ENCODE measurements at places on chromosomes 2 and 18.

DNA sequence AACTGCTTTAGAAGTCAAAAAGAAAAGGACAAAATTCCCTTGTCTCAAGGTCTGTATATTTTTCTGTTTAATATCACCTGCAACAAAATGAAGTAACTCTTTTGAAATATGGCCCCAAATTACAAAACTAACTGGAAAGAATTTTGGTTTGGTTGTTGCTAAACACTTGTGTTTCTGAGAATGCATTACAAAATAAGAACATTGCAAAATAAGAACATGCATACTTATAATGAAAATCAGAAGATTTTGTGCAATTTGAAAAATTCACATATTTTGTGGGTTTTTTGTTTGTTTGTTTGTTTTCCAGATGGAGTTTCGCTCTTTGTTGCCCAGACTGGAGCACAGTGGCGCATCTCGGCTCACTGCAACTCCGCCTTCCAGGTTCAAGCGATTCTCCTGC lies 21.8 kb downstream of the NDUFB3 start:
- DNase-seq: no peak

DNA sequence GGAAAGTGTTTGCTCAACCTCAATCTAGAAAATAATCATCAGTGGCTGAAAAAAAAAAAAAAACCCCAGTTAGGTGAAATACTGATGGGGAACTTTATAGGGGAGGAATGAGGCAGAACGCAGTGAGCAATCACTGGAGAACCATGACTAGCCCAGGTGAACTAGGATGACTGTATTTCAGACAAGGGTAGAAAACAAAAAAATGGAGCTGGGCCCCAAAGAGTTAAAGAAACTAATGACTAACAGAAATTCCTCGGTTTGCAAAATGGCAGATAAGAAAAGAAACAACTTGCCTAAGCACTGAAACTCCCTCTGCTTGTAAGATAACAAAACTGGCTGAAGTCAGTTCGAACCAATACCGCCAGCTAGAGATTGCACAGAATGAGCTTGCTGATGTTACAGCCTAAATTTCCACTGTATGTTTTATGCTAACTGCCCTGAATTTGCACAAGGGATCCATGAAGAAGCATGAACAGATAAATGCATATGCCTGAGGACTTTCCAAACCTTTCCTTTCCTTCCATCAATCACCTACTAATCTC lies 245.9 kb downstream of the METTL4 start:
- no peak for DNase-seq

GRCh38 chr2:79369127-79369526 lies 143.7 kb upstream of the CTNNA2 start:
- no peak for DNase-seq

- DNase-seq: no peak
Observed at GRCh38 chr2:121136323-121136722, 148.7 kb downstream of the TFCP2L1 start.

- DNase-seq: no peak
Observed at GRCh38 chr2:238956676-238957075, 108.8 kb downstream of the TWIST2 start.

- no peak for DNase-seq
Observed at GRCh38 chr2:85840091-85840490, 48.7 kb downstream of the ST3GAL5 start.

DNA sequence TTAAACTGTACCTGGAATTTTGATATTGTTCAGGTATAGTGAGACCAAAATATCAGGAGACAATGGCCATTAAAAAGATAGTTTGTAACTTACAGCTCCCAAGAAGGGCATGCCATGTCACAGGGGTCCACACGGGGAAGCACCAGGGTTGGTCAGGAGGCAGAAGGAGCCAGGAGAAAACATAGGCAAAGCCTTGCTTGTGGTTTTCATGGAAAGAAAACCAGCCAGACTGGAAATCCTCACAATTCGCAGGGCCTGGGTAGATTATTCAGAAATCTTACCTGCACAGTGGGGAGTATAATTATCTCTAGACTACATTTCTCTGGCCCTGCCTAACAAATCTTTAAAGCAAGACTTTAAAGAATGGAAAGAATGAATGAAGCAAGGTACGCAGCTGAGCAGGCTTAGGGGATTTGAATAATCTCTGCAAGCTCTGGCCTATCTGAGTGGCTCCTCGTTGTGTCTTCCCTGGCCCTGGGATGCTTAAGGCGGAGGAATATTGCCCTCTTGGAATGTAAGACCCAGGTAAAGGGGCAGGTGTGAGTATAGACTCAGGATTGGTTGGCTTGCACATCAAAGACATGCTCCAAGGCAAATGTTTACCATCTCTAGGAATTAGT lies 66.9 kb upstream of the CDC42EP3 start:
- no peak for DNase-seq

GRCh38 chr2:227402959-227403358 lies 15.2 kb upstream of the SCYGR1 start:
- DNase-seq: no peak

GRCh38 chr18:13236411-13236810 lies 17.9 kb downstream of the LDLRAD4 start:
- no peak for DNase-seq

GRCh38 chr2:191148281-191148680 lies 2.5 kb downstream of the STAT4 start:
- DNase-seq: no peak

DNA sequence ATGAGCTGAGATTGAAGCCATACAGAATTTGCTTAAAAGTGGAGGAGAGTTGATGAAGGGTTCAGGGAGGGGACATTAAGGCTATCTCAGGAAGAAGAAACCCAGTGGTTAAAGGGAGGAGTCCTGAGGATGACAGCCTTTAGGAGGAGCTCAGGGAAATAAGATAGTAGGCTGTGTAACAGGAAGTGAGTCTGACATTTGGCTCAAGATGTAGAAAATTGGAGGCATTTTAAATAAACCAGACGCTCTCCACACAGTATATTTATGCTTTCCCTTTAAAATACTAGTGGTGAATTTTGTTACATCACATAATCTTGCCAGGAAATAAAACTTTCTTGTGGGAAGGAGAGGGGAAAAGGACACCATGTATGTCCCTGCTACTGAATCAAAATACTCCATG lies 11.6 kb downstream of the KCNH7 start:
- DNase-seq: no peak

- DNase-seq: no peak
Observed at GRCh38 chr2:133485868-133486267, 82.4 kb downstream of the NCKAP5 start.

- no peak for DNase-seq
Observed at GRCh38 chr2:170237572-170238120, 59.7 kb downstream of the MYO3B start.

DNA sequence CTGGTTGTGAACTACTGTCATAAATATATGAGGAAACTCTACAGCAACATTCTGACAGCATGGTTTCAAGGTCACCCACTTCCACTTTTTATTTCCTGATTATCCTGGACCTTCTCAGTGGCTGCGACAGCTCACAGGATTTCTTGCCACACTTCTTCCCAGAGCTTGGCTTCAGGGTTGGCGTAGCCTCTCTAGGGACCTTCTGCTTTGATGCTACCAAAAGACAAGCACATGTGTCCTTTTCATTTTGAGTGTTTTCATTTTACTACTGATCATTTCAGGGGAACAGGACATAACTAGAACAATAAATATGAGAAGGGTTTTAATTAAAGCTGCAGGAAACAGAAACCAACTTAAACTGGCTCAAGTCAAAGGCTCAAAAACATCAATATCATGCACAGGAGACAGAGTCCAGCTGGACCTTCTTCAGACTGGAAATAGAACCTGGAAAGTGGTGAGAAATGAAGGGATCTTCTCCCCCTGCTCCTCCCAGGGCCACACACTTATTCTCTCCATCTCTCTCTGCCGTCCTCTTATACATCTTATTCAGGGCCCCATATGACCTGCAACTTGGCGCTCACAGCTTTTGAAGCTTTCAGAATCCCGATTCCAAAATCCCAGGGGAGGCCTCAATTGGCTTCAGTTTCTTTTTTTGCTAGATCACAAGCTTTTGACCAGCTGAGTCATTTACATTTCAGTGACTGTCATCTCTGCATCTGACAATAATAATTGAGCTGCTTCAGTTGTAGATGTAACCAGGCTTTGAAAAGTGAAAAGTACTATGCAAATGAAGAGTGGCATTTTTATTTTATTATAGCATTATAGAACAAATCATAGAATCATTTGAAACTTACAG lies 9.7 kb downstream of the VIT start:
- no peak for DNase-seq

DNA sequence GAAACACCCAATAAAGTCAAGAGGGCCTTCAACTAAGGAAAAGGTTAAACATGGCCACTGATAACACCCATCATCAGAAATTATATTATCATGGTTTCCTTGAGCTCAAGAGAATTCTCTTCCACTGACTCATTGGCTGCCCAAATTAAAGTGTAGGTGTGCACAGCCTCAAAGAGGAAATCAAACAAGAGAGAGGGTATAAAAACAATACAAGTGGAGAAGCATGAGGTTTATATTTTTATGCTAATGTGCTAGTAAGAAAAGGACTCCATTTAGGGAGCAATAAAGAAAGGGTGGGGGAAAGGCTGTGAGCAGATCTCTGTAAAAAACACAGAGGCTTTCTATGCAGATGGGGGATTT lies 168.8 kb upstream of the VRK2 start:
- DNase-seq: no peak

DNA sequence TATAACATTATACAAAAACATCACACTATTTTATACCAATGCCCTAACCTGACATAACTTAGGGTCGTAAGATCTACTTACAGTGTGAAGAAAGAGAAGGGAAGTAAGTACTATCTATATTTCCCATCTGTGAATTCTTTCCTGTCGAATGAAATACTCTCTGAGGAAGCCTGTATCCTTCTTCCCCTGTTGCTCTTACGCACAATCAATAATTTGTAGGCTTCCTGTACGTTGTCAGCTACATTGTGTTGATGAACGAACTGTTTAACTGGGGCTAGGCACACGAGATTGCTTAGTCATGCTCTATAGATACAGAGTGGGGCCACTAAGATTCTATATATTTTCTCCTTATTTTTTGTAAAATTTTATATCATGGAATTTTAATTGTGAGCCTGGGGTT lies 1125.0 kb upstream of the CELF4 start:
- DNase-seq: no peak

DNA sequence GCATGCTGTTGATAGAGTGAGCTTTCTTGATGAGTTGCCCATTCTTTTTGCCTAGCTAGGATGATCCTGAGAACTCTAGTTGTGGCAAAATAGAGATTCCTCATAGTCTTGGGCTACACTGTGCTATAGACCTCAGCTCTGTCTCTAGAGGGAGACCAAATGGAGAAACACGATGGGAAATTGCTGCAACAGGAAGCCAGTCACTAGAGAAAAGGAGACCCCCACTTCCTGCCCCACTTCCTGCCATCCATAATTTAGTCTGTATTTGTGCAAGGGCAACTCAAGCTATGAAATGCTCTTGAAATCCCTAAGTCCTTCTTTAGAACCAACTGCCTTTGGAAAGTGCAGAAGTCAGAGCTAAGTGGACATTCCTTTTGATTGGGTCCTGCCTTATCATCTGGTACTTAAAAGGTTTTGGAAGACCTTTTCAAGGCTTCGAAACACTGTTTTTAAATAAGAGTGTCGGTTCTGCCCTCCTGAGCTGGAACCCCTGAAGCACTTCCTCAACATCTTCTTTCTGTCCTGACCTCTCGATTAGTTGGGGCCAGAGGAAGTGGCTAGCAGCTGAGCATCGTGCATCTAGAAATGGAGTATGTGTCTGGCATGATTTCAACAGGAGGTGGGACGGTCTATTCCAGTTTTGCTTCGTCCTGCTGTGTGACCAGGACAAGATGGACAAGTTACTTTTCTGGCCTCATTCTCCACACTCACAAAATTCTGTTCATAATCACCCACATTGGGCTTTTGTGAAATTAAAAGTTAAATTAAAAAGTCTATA lies 8.6 kb upstream of the KCNE4 start:
- DNase-seq: no peak

GRCh38 chr2:166518634-166519390 lies 24.8 kb upstream of the SCN7A start:
- DNase-seq: no peak

GRCh38 chr2:112242384-112242783 lies 12.5 kb downstream of the ZC3H8 start:
- DNase-seq: no peak

- DNase-seq: no peak
Observed at GRCh38 chr18:46332286-46332801, 228.2 kb downstream of the HAUS1 start.

GRCh38 chr2:215507836-215508235 lies 72.0 kb upstream of the FN1 start:
- DNase-seq: no peak

DNA sequence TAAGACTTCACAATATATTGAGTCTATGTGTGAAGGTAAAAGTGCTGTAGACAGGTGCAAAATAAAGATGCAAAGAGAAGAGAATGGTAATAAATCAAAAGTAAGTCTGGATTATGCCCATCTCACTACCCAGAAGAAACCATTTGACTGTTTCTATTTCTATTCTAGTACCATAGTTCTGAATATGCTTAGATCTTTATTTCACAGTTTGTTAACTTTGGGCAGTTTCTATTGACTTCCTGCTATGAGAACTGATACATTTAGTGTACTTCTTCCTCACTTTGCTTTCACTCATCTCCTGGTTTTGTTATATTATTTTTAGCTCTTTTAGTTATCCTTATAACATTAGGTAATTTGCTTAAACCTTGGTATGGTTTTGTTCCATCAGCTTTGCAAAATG lies 94.9 kb downstream of the HS1BP3 start:
- no peak for DNase-seq

DNA sequence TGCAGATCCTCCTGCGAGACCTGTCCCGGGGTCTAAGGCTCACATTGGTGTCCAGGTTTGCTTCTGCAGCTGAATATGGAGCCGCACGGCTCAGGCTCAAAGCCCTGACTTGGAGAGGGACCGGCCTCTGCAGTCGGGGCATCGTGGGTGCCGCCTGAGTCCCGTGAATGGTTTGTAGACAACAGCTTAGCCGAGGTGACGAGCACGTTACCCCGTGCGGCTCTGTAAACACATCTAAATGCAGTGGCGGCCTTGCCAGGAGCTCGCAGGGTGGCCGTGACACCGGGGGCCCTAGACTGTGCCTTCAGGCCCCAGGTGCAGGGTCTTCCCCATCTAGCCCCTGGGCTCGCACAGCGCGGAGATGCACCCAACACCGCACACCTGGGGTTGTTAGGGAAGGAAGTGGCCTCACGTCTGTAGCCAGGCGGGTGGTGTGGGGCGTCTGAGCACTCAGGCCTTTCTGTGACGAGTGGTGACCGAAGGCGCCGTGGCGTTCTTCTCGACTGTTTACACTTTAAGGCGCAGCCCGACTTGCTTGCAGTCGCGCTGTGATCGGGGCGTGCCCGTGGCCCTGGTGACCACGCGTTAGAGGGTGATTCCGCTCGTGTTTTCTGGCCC lies 91.6 kb downstream of the NFATC1 start:
- no peak for DNase-seq

- DNase-seq: peak; percentile 14
Observed at GRCh38 chr18:32271672-32272208, 81.9 kb downstream of the MEP1B start.

GRCh38 chr18:45363196-45363595 lies 252.1 kb upstream of the SLC14A2 start:
- no peak for DNase-seq

DNA sequence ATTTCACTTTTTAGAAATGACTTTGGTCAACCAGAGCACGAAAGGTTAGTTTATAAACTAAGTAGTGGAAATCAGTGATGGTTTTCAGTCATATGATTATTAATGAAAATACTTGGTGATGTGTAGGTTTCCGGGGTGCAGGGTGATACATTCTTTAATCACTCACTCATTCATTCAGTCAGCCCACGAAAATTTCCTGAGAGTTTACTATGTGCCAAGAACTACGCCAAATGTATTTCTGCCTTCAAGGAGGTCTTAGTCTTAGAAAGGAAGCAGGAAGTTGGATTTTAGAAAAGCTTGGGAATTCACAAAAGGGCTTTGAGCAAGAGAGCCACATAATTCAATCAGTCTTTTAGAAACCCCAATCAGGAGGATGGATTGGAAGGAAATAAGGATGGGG lies 543.6 kb downstream of the PLCL1 start:
- DNase-seq: peak; percentile 9
